ENCODE measurements at places on chromosomes 16 and 17.

DNA sequence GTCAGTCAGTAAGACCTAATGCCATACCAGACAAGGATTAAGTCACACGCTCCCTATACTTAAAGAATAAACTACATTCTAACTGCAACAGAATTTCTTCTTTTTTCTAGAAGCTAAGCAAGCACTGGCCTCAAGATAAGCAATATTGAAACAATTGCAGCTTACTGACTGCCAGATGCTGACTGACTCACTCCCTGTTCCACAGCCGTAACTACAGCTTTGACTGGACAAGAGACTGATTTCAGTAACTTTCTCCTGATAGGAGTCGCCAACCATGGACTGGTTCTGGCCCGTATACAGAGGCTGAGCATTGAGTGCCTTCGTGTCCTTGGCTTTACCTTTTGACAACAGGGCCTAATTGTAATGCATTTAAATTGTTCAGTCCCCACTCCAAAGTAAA is 67.9 kb downstream of the TRIM37 start:
- DNase-seq = no peak

DNA sequence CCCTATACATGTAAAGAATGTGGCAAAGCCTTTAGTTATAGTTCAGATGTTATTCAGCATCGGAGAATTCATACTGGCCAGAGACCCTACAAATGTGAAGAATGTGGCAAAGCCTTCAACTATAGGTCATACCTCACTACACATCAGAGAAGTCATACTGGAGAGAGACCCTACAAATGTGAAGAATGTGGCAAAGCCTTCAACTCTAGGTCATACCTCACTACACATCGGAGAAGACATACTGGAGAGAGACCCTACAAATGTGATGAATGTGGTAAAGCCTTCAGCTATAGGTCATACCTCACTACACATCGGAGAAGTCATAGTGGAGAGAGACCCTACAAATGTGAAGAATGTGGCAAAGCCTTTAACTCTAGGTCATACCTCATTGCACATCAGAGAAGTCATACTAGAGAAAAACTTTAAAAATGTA is 42.5 kb downstream of the ZNF267 start:
- DNase-seq = no peak

DNA sequence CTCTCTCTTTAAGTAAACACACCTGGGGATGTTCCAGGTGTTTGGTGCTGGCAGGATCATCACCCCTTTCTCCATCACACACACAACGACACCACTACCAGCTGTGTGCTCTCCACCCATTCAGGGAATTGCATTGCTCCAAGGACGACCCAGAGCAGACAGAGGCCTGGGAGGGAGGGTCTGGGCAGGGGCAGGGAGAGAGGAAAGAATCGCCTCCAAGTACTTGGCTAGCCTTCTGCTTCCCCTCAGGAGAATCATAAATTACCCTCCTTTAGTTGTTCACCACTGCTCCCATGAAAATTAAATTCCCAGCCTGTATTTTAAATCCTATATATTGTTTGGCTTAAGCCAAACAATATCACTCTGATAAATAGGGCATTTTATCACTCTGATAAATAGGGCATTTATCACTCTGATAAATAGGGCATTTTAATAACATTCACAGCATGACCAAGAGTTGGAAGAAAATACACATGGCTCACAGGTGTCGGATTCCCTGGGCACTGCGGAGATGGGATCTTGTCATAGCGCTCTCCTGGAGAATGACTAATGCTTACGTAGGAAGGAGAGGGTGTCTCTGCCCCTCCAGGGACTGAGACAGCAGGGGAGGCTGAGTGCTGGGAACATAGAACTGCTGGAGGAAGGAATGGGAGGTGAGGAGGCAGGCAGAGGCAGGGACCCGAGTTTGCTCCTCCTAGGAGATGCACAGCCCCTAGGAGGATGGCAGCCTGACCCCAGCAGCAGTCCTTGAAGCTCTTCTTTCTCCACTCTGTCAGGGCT is 673.6 kb downstream of the HS3ST4 start:
- no peak for DNase-seq

- no peak for DNase-seq
Measured at GRCh38 chr16:73091174-73091573, 43.2 kb upstream of the ZFHX3 start.

DNA sequence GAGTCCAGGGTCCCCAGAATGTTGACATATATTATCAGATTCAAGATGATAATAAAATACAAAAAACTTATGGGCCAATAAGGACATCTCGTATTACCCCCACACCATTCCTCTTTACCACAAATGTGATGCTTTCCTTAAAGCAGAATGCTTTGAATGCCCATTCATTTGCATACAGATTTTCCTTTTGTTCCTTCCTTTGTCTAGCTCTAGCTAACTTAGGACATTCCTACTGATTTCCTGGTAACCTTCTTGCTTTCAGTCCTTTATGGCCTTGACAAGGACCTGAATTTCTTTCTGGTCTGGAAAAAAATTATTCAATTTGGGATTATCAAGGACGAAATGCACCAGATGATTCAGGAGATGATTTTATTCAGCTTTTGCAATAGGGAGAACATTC is 304.0 kb downstream of the TMEM114 start:
- no peak for DNase-seq

GRCh38 chr17:44146375-44147346 is 4.9 kb downstream of the HROB start:
- DNase-seq = no peak

DNA sequence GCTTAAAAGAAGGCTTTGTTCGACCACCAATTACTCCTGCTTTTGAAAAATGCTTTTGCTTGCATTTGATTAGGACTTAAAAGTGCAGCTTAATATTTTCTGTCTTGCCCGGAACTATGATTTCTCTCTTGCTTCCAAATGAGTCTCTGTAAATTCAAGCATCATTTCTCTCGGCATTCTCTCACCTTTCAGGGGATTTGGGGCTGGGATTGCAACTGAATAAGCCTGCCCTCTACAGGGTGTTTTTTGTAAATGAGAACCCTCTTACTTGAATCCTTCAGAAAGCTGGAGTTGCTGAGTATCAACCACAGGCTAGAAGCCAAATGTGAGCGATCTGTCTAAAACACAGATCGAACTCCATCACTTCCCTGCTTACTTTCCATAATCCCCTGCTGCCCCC is 234.6 kb downstream of the TMEM114 start:
- DNase-seq = no peak

GRCh38 chr17:59634632-59635541 is 15.2 kb downstream of the CLTC start:
- no peak for DNase-seq

GRCh38 chr17:46741122-46741730 is 77.3 kb downstream of the WNT3 start:
- no peak for DNase-seq

- no peak for DNase-seq
Measured at GRCh38 chr17:42118545-42118944, 2.6 kb downstream of the KAT2A start.

GRCh38 chr16:142405-142967 is 4.0 kb upstream of the NPRL3 start:
- no peak for DNase-seq

DNA sequence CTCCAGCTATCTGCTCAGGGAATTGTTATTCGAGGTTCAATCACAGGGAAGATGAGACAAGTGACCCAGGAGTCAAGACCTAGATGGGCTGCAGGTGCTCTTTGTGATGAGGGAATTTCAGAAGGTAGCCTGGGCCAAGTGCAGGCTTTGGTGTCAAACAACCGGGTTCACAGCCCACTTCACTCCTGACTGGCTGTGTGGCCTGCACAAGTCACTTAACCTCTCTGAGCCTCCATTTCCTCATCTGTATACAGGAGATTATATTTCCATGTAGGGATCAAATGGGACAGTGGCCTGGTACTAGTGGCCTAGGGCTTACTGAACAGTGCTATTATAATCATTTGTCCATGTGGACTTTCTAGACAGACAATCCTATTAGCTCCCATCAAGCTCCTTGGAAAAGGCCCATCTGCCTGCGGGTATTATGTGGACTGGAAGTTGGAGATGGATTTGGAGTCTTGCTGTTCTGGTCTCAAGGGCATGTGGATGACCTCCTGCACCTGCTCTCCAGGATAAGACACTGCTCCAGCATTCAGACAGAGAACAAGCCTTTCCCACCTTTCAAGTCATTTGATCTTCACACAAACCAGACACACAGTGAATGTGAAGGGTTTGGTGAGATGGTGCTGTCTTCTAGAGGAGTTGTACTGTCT is 3.1 kb upstream of the MT1X start:
- no peak for DNase-seq

- no peak for DNase-seq
Measured at GRCh38 chr17:41803049-41804020, 8.4 kb downstream of the P3H4 start.

GRCh38 chr16:67822511-67822910 is 15.8 kb downstream of the TSNAXIP1 start:
- no peak for DNase-seq
